ENCODE measurements at places on chromosomes 6 and 20.

- no peak for DNase-seq
Measured at GRCh38 chr6:52540286-52540902, 36.5 kb downstream of the TRAM2 start.

DNA sequence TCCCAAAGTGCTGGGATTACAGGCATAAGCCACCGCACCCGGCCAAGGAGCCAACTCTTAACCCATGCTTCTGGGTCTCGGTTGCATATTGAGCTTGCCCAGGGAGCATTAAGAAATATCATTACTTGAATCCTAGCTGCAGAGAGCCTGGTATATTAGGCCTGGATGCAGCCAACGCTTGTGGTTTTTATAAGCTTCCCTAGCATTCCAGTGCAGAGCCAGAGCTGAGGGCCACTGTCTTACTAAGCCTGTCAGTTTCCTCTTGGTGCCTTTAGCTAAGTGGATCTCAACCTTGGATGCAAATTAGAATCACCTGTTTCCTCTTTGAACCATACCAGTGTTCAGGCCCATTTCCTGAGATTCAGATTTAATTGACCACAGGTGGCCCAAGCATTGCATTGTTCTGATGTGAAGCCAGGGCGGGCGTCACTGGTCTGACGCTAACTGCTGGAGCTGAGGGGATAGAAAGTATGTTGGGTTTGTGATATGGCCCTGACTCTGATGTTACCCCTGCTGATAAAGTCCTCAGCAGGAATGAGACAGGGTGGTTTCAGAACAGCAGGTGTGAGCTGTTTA lies 76.3 kb downstream of the BTBD3 start:
- no peak for DNase-seq

DNA sequence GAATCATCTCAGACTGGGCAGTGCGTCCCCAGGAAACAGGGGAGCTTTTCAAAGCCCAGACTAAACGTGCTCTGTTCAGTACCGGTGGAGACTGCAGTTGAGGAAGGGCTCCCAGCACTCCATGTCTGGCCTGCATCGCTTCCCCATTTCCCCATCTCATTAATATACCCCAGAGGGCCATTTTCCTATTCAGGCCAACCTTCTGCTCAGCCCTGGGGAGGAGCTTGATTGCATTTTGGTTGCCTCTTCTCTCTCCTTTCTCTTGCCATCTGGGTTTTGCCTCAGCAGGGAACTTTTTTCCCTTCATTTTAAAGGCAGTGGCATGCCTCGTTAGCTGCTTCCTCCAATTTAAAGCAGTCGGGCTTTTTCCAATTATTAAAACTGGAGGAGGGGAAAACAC lies 394.3 kb upstream of the SOX4 start:
- no peak for DNase-seq

GRCh38 chr20:16158090-16158975 lies 414.9 kb downstream of the KIF16B start:
- no peak for DNase-seq

GRCh38 chr6:7269816-7270215 lies 43.2 kb downstream of the SSR1 start:
- no peak for DNase-seq

DNA sequence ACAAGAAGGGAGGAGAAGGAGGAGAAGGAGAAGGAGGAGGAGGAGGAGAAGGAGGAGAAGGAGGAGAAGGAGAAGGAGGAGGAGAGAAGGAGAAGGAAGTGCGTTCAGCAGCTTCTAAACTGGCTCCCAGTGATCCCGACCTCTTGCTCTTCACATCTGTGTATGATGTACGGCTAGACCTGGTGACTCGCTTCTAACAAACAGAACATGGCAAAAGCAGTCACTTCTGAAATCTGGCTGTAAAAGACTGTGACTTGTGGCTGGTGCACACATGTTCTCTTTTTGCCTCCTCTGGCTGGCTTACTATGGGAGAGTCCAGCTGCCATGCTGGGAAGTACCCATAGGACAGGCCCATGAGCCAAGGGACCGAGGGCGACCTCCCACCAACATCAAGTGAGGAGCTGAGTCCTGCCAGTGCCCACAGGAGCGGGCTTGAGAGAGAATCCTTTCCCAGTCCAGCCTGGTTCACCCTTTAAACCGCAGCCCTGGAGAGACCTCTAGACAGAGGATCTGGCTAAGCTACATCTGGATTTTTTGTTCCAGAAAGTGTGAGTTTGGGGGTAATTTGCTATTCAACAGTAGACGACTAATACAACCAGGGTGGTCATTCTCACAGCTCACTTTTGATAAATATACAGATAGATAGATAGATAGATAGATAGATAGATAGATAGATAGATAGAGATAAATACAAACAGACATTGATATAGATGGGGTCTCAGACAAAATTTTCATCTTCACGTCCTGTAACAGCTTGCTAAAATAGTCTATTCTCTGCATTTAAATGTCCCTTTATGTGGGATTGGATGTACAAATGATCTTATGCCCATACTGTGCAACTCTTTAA lies 42.3 kb downstream of the RPP40 start:
- DNase-seq: no peak

- peak; percentile 5 for DNase-seq
Measured at GRCh38 chr6:112286010-112286409, 31.6 kb upstream of the LAMA4 start.

- DNase-seq: no peak
Measured at GRCh38 chr20:47551841-47552240, 50.2 kb downstream of the NCOA3 start.

- DNase-seq: no peak
Measured at GRCh38 chr6:15796844-15797243, 134.0 kb upstream of the DTNBP1 start.

DNA sequence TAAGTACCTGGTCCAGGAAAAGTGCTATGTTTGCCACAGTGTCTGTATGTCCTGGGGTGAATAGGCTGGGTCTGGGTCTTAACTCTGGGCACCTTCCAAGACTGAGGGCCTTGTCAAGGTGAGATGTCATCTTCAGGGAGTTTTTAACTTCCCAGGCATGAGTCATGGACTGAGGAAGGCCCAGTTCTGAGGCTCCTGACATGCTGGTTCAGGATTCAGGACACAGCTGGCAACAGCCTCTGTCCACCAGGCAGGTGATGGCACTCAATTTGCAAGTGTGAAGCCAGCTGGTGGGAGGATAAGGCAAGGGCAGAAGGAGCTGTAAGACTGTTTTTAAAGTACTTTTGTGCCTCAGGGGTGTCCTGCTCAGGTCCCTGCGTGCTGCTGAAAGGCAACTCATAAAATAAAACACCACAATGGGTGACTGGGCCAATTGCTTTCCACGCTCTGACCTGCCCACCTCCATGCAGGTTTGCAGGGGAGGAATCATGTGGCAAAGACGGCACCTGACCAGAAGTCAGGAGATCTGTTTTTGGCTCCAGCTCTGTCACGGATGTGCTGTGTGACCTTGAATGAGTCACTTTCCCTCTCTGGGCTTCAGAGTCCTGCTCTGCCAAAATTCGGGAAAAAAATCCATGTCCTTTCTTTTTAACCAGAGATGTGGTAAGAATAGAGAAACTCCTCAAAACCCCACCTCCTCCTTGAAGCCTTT lies 4.9 kb upstream of the PACSIN1 start:
- no peak for DNase-seq

DNA sequence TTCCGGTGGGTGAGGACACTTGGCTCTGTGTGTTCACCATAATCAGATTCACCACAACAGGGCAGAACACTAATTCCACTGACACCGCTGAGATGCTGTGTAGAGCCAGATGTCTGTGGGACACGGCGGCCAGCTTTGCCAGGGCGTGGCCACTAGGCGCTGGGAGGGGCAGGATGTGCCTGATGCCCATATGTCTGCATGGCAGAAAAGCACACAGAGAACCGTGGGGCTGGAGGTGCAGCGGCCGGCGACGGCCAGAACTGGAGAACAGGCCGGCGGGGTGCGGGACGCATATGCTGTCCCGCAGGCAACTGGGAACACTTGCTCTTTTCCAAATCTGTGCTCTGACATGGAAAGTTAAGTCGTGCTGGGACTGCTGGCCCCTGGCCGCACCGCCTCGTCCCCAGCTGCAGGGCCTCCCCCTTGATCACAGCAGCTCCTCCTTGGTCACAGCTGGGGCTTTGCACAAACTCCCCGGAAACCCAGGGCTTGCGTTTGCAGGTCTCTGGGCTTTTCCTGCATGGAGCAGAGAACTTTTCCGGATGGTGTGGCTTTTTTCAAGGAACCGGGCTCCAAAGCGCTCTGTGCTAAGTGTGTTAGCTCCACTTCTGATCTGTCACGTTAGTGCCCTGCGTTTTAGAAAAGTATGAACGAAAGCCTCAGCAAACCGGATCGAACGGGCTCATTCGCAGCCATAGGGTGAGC lies 31.1 kb downstream of the NTSR1 start:
- DNase-seq: peak; percentile 22

- no peak for DNase-seq
Measured at GRCh38 chr6:6169141-6169540, 151.3 kb downstream of the F13A1 start.

DNA sequence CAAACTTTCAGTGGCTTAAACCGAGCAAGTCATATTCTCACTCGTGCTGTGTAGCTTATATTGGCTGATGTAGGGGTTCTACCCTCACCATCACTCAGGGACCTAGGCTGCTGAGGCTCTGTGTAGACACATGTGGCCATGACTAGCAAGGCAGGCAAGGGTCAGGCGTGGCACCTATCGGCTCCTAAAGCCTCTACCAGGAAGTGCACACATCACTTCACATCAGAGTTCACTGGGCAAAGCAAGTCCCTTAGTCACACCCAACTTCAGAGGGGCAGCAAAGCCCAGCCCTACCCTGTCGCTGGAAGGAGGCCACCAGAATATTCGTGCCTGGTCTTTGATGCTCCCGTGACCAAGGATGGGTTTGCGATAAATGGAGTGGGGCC lies 42.9 kb downstream of the PPP1R14C start:
- no peak for DNase-seq

DNA sequence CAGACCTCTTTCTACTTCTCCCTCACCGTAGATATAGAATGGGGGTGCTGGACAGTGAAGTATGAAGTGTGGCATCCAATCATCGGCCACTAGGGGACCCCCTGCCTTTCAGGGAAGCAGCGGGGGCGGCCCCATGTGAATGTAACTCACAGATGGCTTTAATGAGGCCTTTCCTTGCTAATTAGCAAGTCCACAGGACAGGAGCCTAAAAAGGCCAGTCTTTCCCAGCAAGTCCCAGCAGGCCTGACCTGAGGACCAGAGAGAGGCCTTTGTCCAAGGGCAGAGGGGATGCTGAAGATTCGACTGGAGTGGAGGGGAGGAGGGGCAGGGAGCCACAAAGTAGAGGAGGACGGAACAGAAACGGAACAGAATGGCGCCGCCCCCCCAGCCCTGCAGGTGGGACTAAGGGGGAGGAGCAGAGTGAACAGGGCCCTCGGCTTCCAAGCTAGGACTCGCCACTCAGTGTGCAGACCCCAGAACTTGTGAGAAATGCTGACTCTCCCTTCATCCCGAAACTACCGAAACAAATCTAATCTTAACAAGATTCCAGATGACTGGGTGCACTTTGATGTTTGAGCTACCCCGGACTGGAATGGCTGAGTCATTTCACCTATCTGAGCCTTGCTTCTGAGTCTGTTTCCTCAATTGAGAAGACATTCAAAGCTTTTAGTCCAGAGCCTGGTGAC lies 5.8 kb downstream of the C6orf132 start:
- peak; percentile 20 for DNase-seq

All from stimulated activated CD4-positive, alpha-beta T cell treated with anti-CD3 and anti-CD28 coated beads, Interleukin-4, amount 100 ng/mL, for 48 hours (primary cell).